ENCODE measurements at places on chromosomes 7 and 10. TPM values are rescaled to one million over a fixed set of nuclear protein-coding genes. Genes with fewer than 3 reads are reported as not detected.

GRCh38 chr7:81811956-81812865 lies 42.4 kb upstream of the HGF start:
- DNase-seq: no peak

DNA sequence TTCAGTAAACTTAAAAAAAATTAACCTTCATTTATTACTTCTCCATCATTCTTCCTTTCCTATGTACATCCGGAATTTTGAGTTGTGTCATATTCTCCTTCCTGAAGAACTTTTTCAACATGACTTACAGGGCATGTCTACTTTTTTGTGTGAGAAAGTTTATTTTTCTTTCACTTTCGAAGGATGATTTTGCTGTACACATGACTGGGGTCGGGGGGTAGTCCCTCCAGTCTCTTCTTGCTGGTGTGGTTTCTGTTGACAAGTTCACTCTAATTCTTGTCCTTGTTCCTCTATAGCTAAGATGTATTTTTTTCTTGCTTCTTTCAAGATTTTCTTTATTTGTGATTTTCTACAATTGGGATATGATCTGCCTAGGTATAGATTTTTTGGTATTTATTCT lies 55.8 kb downstream of the INPP5A start:
- DNase-seq: no peak

DNA sequence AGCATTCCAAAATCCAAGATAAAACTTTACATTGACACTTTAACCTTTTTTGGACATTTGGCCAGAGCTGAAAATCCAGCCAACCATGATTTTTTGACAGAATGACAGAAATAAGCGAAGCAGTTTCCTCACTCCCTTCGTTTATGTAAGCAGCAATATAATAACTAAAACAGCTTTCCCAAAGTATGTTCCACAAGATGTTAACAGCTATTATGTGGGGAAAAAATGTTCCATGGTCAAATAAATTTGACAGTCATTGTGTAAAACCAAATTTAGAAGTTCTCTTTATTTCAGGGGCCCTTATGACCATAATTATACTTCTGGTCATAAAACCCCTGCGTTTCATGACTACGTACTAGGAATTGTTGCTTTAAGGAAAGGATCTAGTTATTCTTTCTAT lies 416.5 kb downstream of the MAGI2 start:
- no peak for DNase-seq

GRCh38 chr10:89521368-89521767 lies 14.0 kb downstream of the SLC16A12 start:
- no peak for DNase-seq

GRCh38 chr10:5502061-5502521 lies 2.7 kb upstream of the CALML5 start:
- no peak for DNase-seq

GRCh38 chr10:72709041-72709440 lies 17.1 kb downstream of the MCU start:
- no peak for DNase-seq

- DNase-seq: no peak
These were observed 47.0 kb upstream of the ELMO1 start for GRCh38 chr7:37495574-37496184.

DNA sequence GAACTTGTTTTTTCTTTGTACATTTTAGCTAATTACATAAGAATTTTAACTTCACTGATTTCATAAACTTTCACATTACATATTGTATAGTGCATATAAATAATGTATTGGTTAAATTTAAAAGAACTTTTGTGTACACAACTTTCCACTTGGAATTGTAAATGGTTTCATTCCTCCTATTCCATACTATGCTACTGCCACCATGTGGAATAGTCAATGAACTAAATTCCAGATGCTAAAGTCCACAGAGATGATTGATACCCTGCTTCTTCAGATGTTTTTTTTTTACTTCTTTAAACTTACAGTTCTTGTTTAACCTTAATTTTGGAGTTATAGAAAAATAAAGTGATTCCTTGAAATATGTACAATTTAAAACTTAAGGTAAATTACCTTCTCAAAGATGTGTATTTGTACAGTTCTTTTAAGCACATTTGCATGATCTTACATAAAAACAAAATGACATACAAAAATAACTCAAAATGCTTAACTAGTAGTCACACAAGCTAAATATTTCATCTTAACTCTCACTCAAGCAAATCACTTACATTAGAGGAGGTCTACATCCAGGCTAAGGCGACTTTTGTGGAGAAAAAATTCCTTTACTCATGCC lies 247.6 kb upstream of the HGF start:
- DNase-seq: no peak

- no peak for DNase-seq
These were observed 582.4 kb downstream of the SUGCT start for GRCh38 chr7:40717242-40717641.

DNA sequence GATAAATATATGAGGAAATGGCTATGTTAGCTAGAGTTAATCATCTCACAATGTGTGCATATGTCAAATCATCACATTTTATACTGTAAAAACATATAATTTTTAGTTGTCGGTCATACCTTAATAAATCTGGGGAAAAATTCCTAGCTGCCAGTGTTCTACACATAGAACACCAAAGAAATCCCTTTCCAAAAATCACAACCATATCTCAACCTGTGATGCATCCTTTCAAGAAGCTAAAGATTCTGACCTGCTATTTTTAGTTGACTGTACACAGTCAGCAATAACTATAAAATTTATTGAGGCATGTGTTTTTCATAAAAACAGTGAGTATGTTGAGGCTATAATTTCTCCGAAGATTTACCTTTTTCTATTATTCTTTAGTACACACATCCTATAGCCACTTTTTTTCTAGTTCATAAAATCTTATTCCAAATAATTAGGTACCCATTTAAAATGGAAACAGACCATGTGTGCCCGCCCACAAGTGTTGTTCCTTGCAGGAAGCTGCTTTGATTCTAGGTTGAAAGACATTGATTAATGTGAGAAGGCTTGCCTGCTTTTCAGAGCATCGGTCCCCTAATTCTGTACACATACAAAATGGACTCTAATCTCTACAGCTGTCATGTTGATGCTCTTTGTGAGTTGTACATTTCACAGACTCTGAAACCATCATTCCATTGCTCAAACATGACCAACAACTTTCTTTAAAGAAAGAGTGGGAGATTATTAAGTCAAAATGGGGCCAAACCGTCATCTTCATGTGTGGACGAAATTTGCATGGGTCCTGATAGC lies 117.5 kb upstream of the LRRN3 start:
- no peak for DNase-seq

DNA sequence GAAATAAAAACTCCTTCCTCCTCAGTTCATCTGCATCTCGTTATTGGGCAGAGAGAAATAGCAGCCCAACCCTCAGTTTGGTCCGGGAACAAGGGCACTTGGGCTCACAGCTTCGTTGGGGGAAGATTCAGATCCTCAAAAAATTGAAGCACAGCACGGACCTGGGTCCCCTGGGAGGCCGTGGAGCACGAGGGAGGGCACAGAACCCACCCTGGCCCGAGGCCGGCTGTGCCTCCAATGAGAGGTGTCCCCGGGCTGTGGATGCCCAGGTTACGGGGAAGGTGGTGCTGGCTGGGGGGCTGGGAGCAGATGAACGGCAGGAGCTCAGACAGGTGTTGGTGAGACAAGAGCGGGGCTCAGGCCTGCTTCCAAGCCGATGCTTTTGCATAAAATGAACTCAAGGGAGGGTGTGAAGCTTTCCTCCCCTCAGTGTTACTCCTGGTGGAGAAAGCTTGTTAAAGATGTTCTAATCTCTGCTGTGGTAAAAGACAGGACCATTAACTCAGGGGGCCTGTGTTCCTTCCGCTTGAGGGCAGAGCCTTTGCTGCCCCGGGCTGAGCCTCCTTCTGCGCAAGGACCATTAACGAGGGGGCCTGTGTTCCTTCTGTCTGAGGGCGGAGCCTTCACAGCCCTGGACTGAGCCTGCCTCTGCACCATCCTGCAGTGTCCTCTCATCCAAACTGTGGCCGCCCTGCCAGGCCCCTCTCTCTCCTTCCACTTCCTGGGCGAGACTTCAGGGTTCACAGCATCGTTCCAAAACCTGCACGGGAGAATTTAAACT lies 302.2 kb downstream of the ADARB2 start:
- DNase-seq: no peak

DNA sequence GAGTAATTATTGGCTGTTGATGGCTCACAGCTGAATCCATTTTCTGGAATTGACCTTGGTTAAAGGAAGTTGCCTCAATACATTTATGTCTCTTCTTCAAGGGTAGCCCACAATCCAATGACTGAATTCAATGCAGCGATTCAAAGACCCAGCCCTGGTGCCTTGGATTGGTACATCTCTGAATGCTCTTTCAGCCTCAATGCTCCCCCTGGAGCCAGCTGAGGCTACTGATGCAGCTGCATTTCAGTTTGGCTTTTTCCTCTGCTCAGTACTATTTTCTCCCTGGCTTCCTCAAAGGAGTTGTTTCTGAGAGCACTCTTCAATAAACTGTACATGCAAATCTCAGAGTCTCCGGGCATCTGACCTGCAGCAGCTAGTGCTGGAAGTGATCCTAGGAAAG lies 633 bp upstream of the EBLN1 start:
- no peak for DNase-seq

The TAF6 gene
- 52.0 TPM for polyA plus RNA-seq

The THSD7A gene
- polyA plus RNA-seq: 73.2 TPM

The MEPCE gene
- polyA plus RNA-seq: 52.4 TPM

The CPEB3 gene
- 3.1 TPM for polyA plus RNA-seq

The TCAF2 gene
- polyA plus RNA-seq: 3.7 TPM

The SRRM3 gene
- polyA plus RNA-seq: 1.0 TPM

The GNGT1 gene
- polyA plus RNA-seq: 0.27 TPM

The GBX1 gene
- not detected for polyA plus RNA-seq
